ENCODE measurements at places on chromosomes 7 and 10.

- no peak for ATAC-seq
Measured at GRCh38 chr10:116511365-116511764, 34.4 kb upstream of the PNLIP start.

GRCh38 chr7:123271231-123271630 lies 71.5 kb upstream of the SLC13A1 start:
- no peak for ATAC-seq

GRCh38 chr10:67015225-67015624 lies 89.4 kb downstream of the LRRTM3 start:
- no peak for ATAC-seq

GRCh38 chr7:127828843-127829500 lies 177.0 kb downstream of the SND1 start:
- no peak for ATAC-seq

GRCh38 chr7:87479951-87480350 lies 4.5 kb upstream of the ABCB4 start:
- ATAC-seq: no peak

Measured in activated CD4-positive, CD25-positive, alpha-beta regulatory T cell treated with anti-CD3 and anti-CD28 coated beads, Interleukin-2, amount 50 U/mL, for 24 hours (primary cell).